ENCODE measurements at places on chromosomes 7 and 10. TPM values are rescaled to one million over a fixed set of nuclear protein-coding genes. Genes with fewer than 3 reads are reported as not detected.

- H3K27ac ChIP-seq = no peak overlapping the region
- no peaks in the 10 kb centered on the region for H3K36me3 ChIP-seq
- DNase-seq = no peak
- H3K4me1 ChIP-seq = peaks cover 29% of the 10 kb centered on the region
- peaks cover 12% of the 10 kb centered on the region for H3K27me3 ChIP-seq
Measured at GRCh38 chr10:28298951-28299350, 3.9 kb downstream of the MPP7 start.

DNA sequence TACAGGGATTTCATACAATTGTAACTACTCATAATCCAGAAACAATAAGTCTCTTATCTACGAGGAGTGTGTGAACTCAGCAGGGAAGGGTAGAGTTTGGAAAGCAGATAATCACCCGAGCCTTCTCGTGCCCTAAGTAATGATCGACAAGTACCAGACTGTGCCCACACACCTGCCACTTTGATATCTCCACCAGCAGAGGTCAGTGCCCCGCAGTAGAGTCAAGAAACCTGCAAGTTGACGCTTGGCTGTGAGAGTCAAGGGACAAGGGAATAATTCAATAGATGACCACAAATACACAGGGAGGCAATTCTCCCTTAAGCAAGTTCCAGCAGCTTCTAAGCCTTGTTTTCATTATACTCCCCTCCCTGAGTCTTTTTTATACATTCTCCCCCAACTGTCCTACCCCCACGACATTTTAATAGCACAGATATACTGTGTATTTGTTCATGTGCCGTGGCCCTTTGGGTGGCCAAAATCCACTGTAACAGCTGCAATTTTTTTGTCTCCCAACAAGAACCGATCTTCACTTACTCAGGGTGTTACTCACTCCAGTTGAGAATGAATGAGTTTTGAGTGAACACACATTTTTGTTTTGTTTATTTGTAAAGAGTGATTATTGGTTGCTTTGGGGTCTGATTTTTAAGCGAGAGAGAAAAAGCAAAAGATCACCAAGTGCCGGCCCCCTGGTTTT lies 106.9 kb upstream of the RHEB start:
- H3K27ac ChIP-seq = no peak overlapping the region
- no peak for DNase-seq
- no peaks in the 10 kb centered on the region for H3K27me3 ChIP-seq
- no peak overlapping the region for H3K4me3 ChIP-seq
- H3K36me3 ChIP-seq = peaks cover 8% of the 10 kb centered on the region

DNA sequence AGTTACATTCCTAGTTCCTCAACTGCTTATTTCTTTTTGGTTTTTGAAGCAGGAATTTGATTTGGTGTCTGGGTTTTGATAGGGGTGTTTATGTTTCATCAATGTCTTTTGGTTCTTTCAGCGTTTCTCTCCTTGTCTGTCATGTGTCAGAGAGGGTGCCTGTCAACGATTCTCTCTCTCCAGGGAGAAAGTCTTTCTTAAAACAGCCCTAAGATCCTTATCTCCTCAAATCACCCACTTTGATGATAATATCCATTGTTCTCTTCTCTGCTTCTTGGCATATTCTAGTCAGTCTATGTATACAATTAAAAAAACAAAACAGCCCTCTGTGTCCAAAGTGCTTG lies 77.2 kb downstream of the TCF7L2 start:
- H3K36me3 ChIP-seq = no peaks in the 10 kb centered on the region
- H3K27me3 ChIP-seq = peaks cover 31% of the 10 kb centered on the region
- no peak overlapping the region for H3K4me3 ChIP-seq
- H3K4me1 ChIP-seq = no peaks in the 10 kb centered on the region
- no peak for DNase-seq
- H3K27ac ChIP-seq = no peak overlapping the region

GRCh38 chr10:111360260-111360925 lies 283.6 kb downstream of the ADRA2A start:
- H3K27ac ChIP-seq = no peak overlapping the region
- DNase-seq = no peak
- H3K36me3 ChIP-seq = no peaks in the 10 kb centered on the region
- no peak overlapping the region for H3K4me3 ChIP-seq
- peaks cover 21% of the 10 kb centered on the region for H3K27me3 ChIP-seq

GRCh38 chr10:133329491-133330202 lies 7.0 kb downstream of the CALY start:
- peaks cover 4% of the 10 kb centered on the region for H3K4me1 ChIP-seq
- no peak overlapping the region for H3K4me3 ChIP-seq
- H3K36me3 ChIP-seq = no peaks in the 10 kb centered on the region
- DNase-seq = peak; percentile 87
- H3K27ac ChIP-seq = no peak overlapping the region

DNA sequence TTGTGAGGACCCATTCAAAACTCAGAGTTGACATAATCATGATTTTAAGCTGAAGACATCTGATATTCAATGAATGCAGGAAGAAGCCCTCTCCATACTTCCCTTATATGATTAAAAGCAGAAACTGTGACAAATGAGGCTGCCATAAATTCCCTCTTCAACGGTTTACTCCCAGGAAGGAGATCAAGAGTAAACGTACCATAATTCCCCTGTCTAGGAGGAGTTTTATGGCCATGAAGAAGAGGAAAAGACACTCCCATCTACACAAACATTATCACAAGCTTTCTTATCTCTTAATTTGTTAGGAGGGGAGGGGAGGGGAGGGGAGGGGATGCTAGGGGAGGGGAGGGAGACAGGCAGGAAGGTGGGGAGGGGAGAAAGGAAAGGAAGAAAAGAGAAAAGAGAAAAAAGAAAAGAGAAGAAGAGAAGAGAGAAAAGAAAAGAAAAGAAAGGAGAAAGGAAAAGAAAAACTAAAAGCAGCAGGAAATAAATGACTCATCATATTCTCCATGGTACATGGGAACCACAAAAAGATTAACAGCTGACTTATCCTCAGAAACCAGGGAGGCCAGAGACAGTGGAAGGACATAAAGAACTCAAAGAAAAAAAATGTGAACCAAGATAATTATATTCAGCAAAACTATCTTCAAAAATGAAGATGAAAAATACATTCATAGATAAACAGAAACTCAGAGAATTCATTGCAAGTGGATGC lies 121.6 kb downstream of the ALOX5 start:
- H3K4me3 ChIP-seq = no peak overlapping the region
- H3K36me3 ChIP-seq = peaks cover 35% of the 10 kb centered on the region

CPN1 gene
- not detected for total RNA-seq

PHKG1 gene
- 1.8 TPM for total RNA-seq

PRKG1 gene
- not detected for total RNA-seq

Measured in activated CD8-positive, alpha-beta memory T cell treated with anti-CD3 and anti-CD28 coated beads, Interleukin-2, amount 10 ng/mL, durations not matched to agents 7 days and 5 days (primary cell).